ENCODE measurements at places on chromosomes 4 and X. TPM values are rescaled to one million over a fixed set of nuclear protein-coding genes. Genes with fewer than 3 reads are reported as not detected.

Gene SH3TC1
- 142 TPM for total RNA-seq

Gene DAPP1
- total RNA-seq = not detected

Gene SLC9A7
- 14.4 TPM for total RNA-seq

Gene ADH4
- total RNA-seq = not detected

Gene ANAPC10
- total RNA-seq = 23.5 TPM

Gene DDIT4L
- 8.0 TPM for total RNA-seq

Gene FAT4
- total RNA-seq = 94.7 TPM

Gene RBM46
- 0.10 TPM for total RNA-seq

Gene PABPC1L2A
- total RNA-seq = not detected

Gene SLC2A9
- total RNA-seq = 0.38 TPM

Gene C4orf36
- total RNA-seq = 0.57 TPM

Gene MAGEA2
- total RNA-seq = not detected

Gene KLHL4
- 44.6 TPM for total RNA-seq

Gene CCKAR
- total RNA-seq = not detected

Gene GPC4
- total RNA-seq = 0.10 TPM

Gene CDX4
- not detected for total RNA-seq

Gene PDZD4
- 0.33 TPM for total RNA-seq

Gene SERTM2
- not detected for total RNA-seq

Gene ZFP42
- not detected for total RNA-seq

Gene GLRA3
- not detected for total RNA-seq

Gene PABPC1L2B
- not detected for total RNA-seq

Gene IL13RA1
- 61.4 TPM for total RNA-seq

Gene SMIM10L2A
- 1.3 TPM for total RNA-seq

Gene CXorf65
- not detected for total RNA-seq

Gene PAPSS1
- 71.3 TPM for total RNA-seq

Gene STATH
- not detected for total RNA-seq

Gene RTL5
- total RNA-seq = 0.33 TPM

Gene GDPD2
- not detected for total RNA-seq

Gene UCHL1
- total RNA-seq = 788 TPM

Gene FDCSP
- not detected for total RNA-seq

Gene ADH1B
- total RNA-seq = not detected

Gene UGT8
- not detected for total RNA-seq

Gene ARMCX4
- 5.7 TPM for total RNA-seq

All from vein endothelial cell (primary cell).